ENCODE measurements at places on chromosomes 3 and 15.

DNA sequence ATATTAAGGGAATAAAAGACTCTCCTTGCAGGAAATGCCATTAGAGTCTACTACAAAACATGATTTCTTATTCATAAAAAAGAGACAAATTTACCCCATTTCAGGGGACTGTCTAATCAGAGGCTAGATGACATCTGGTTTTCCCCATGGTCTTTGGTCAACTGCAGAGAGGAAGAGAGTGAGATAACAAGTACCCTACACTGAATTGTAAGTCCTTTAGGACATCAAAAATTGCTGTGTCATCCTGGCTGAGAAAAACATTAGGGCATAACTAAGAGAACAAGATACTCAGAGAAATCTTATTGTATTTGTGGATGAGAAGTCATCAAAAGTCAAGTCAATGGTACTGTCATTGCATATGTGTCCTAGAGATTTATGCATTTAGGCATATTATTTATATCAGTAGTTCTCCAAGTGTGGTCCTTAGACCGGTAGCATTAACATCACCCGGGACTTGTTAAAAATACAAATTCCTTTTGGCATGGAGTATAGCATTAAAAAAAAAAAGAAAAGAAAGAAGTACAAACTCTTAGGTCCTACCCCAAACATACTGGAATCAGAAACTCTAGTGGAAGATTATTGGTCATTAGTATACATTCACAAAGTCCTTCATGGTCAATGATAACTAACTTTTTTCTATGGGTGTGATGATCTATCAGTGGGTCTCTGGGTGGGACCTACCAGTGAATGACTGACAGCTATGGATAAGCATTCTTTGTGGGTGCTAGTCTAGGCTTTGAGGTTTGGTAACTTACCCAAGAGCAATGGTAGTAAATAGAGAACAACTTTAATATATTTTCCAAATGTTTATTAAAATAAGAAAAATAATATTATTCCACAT is 29.0 kb upstream of the TBC1D5 start:
- no peak for DNase-seq

- DNase-seq = no peak
Measured at GRCh38 chr3:79002465-79003372, 765.1 kb downstream of the ROBO1 start.

GRCh38 chr15:85443593-85444087 is 63.2 kb downstream of the AKAP13 start:
- DNase-seq = peak; percentile 35

DNA sequence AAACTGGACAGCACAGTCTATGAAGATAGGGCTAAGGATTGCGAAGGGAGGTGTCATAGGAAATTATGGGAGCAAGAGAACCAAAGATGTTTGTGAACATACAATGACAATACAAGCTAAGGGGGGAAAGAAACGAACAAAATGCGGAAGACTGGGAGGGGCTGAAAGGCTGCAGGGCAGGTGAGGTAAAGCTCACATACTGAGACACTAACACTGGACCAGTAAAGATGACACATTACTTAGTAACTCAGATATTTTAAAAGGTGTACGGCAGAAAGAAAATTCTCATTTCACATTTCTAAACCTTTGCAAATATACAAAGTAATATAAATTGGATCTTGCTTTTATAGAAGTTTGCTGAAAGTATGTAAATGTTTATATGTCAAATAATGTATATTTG is 10.1 kb downstream of the CLDND1 start:
- no peak for DNase-seq

GRCh38 chr3:37709946-37710640 is 151.6 kb upstream of the CTDSPL start:
- no peak for DNase-seq

- DNase-seq = no peak
Measured at GRCh38 chr15:36977659-36978058, 122.7 kb downstream of the MEIS2 start.

Measured in fibroblast of skin of right quadriceps (primary cell).